NAMALWA (cell line): ENCODE measurements at places on chromosomes 5 and 9.

DNA sequence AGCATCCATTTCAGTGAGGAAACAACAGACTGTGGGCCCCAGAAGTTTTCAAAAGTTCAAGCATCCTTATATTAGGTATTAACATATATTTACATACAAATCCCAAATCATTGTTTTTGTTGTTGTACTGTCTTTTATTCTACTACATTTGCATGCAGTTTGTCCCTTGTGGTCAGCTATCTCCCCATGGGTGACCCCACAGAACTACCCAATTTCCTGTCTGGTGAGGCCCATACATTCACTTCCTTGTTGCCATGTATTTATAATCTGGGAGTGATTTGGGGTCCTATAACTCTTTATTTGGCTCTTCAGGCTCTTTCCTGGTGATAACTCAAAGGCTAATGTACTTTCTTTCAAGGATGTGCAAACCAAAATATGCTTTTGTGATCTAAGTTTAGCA, 3.3 kb upstream of the CD180 start:
- DNase-seq = no peak

- no peak for DNase-seq
Measured at GRCh38 chr5:114435220-114435481, 73.3 kb downstream of the KCNN2 start.

DNA sequence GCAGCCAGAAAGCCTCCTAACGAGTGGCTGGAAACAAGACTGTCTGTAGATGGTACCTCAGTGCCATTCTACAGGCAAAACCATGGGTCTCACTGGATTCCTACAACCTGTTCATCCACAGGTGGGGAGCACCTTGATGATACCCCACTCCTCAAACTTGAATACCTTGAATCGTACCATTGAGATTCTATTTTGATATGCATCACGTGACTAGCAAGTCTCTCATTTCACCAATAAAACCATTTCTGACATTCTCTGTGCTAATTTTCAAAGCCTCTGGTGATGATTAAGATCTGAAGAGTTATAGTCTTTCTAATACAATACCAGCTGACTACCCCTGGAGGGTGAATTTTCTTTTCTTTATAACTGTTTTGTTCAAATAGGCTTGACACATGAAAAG, 188.9 kb downstream of the ADAMTS12 start:
- no peak for DNase-seq

- DNase-seq = no peak
Measured at GRCh38 chr5:168865968-168866367, 286.8 kb upstream of the PANK3 start.

GRCh38 chr9:85536076-85536475, 205.7 kb downstream of the AGTPBP1 start:
- no peak for DNase-seq

- no peak for DNase-seq
Measured at GRCh38 chr9:73007966-73008672, 55.3 kb upstream of the ALDH1A1 start.
